ENCODE measurements at places on chromosomes 6 and 20. TPM values are rescaled to one million over a fixed set of nuclear protein-coding genes. Genes with fewer than 3 reads are reported as not detected.
A peak's percentile ranks its signal among the peaks of the same experiment; 100 is the strongest.

DNA sequence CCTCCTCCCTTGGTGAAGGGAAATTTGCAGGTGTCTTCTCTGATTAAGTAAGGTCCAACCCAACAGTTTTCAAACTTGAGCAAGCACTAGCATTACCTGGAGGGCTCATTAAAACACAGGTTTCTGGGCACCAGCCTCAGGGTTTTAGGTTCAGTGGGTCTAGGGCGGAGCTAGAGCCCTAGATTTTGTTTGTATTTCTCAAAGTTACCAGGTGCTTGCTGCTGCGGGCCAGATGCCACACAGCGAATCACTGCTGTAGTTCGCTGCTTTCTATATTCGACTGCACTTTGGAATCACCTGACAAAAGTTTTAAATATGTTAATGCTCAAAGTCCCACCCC is 869 bp downstream of the COL21A1 start:
- no peak overlapping the region for H3K27ac ChIP-seq
- no peaks in the 10 kb centered on the region for H3K36me3 ChIP-seq
- H3K4me1 ChIP-seq: peaks cover 3% of the 10 kb centered on the region
- peaks cover 4% of the 10 kb centered on the region for H3K27me3 ChIP-seq
- no peak overlapping the region for H3K4me3 ChIP-seq

PDYN gene
- total RNA-seq: not detected

GTSF1L gene
- not detected for total RNA-seq

DNA sequence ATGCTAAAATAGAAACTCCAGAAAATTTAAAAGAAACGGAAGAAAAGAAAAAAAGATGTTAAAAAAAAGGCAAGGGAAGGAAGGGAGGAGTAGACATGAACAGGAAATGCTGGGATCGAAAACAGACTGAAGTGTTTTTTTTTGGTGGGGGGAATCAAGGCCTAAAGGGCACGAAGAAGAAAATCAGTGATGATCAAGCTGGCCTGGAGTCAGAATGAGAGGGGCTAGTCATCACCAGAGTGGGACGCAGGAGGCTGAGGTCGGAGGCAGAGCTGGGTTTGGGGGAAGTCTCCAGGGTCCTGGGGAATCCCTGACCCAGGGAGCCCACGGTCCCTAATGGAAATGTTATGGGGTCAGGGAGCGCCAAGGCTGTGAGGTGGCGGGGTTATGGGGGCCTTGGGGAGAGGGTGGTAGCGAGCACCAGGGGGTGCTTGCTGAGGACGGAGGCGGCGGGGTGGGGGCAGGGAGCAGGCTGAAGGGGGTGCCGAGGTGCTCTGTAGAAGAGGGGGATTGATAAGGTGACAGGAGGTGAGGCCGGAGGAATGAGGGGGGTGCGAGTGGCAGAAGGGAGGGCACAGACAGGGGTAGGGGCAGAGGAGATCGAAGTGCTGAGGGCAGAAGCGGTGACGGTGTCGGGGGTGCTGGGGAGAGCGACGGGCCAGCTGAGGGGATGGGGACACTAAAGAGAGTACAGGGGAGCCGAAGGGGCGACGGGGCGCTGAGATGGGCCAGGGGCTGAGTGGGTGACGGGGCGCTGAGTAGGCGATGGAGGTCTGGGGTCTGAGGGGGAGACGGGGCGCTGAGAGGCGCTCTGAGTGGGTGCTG is 684 bp downstream of the ZNFX1 start:
- H3K4me3 ChIP-seq: peak overlapping the region; percentile 82

- H3K27me3 ChIP-seq: no peaks in the 10 kb centered on the region
- H3K4me1 ChIP-seq: no peaks in the 10 kb centered on the region
- H3K36me3 ChIP-seq: no peaks in the 10 kb centered on the region
- H3K4me3 ChIP-seq: no peak overlapping the region
Observed at GRCh38 chr6:125550892-125551291, 198.5 kb upstream of the HEY2 start.

DNA sequence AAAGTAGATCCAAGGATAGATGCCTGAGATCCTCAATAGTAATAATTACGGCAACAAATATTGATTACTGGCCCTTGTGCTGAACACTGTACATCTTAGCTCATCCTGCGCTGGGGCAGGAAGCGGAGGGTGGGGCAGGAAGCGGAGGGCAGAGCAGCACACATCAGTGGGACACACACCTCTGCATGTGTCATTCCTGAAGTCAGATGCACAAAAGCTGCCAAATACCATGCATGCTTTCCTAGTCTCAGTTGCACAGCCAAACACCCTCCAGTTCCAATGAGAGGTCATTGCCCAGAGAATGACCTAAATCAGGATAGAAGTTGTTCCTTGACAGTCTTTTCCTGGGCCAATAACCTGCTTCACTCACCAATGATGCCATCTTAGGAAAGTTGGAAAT is 74.4 kb upstream of the FOXC1 start:
- no peaks in the 10 kb centered on the region for H3K27me3 ChIP-seq
- no peak overlapping the region for H3K27ac ChIP-seq
- peak; percentile 48 for DNase-seq
- no peak overlapping the region for H3K4me3 ChIP-seq
- H3K36me3 ChIP-seq: no peaks in the 10 kb centered on the region

- H3K4me1 ChIP-seq: peaks cover 4% of the 10 kb centered on the region
- no peaks in the 10 kb centered on the region for H3K36me3 ChIP-seq
- H3K27ac ChIP-seq: no peak overlapping the region
- DNase-seq: peak; percentile 42
Observed at GRCh38 chr6:36120979-36121786, 9.1 kb upstream of the MAPK13 start.

- no peak for DNase-seq
- no peak overlapping the region for H3K4me3 ChIP-seq
- peak overlapping the region; percentile 20 for H3K27ac ChIP-seq
- no peaks in the 10 kb centered on the region for H3K27me3 ChIP-seq
Observed at GRCh38 chr6:33676416-33677142, 34.9 kb downstream of the UQCC2 start.

GRCh38 chr6:19158586-19158985 is 678.6 kb upstream of the ID4 start:
- H3K27me3 ChIP-seq: no peaks in the 10 kb centered on the region
- no peaks in the 10 kb centered on the region for H3K4me1 ChIP-seq
- no peak overlapping the region for H3K4me3 ChIP-seq
- DNase-seq: no peak

DNA sequence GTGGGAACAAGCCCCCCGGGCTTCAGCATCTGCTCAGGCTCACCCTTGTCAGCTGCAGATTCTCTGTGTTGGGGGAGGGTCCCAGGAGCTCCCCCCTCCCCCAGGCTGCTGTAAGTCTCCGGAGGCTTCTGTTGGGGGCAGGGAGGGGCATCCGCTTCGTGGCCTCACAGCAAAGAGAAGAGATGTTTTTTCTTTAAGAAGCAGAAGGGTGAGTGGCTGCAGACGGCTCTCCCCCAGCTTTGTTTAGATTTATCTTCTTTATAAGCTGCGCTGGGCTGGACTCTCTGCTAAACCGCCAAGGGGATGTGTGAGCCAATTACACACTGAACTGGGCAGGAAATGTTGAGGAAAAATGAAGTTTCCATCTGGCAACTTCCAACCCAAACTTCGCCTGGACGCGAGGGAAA is 48.7 kb upstream of the GATA5 start:
- no peaks in the 10 kb centered on the region for H3K36me3 ChIP-seq
- H3K4me3 ChIP-seq: no peak overlapping the region

DNA sequence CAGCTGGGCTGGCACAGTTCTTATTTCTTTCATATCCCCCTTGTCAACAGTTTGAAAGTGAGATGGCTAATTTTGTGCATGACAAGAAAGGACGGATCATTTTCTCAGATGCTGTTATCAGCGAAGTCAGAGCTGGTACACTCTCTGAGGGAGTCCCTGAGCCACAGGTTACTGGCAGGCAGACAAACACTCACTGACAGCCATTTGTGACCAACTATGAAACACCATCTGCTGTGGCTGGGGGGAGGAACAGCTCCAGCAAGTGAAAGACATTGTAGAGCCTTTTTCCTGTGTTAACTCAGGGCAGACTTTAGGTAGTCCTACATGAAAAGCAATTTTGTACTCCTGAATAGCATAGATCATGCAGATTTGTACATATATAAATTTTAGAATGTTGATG is 22.2 kb downstream of the OLIG3 start:
- H3K36me3 ChIP-seq: no peaks in the 10 kb centered on the region
- H3K27me3 ChIP-seq: peaks cover 6% of the 10 kb centered on the region
- no peak overlapping the region for H3K27ac ChIP-seq
- H3K4me3 ChIP-seq: no peak overlapping the region

DNA sequence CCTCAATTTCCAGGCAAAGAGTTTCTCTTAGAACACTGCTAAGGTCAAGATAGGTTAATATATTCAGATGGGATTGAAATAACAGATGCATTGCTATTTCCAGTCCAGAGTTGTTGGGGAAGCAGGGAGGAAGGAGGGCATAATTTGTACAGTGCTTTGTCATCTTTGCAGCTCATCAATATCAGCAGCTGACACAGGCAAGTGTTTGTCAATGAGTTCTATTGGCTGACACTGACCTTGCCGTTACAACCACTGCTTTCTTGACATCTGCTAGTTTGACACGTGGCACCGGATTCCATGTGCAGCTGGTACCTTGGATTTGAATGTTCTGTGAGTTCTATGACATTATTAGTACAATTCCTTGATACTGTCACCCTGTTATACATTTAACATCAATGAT is 28.0 kb upstream of the MLIP start:
- DNase-seq: no peak
- H3K27me3 ChIP-seq: no peaks in the 10 kb centered on the region
- no peak overlapping the region for H3K4me3 ChIP-seq
- H3K36me3 ChIP-seq: no peaks in the 10 kb centered on the region
- no peak overlapping the region for H3K27ac ChIP-seq
- peaks cover 3% of the 10 kb centered on the region for H3K4me1 ChIP-seq

TMEM74B gene
- total RNA-seq: not detected

GRCh38 chr6:112298021-112298745 is 43.8 kb upstream of the LAMA4 start:
- H3K27ac ChIP-seq: peak overlapping the region; percentile 93
- DNase-seq: peak; percentile 92
- no peaks in the 10 kb centered on the region for H3K36me3 ChIP-seq

DNA sequence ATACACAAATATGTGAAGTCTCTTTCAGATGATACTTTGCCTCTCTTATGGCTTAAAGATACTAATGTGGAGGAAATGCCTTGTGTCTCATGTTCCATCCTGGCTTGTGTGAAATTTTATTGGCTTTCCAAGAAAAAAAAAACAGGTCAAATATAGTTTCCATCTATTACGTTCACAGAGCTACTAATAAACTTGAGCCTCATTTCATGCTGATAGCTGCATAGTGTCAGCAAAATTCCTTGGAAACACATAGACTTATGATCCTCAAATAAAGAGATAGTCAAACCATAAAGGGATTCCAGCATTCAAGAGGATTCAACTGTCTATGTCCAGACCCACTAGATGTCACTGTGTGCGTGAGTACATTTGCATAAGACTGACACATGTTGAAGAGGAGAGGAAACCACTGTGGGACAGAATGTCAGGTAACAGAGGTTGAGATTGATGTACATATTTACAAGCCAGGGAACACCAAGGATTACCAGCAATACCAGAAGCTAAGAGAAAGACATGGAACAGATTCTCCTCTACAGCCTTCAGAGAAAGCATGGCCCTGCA is 266.6 kb downstream of the COL12A1 start:
- H3K4me1 ChIP-seq: peaks cover 2% of the 10 kb centered on the region
- H3K27ac ChIP-seq: no peak overlapping the region
- DNase-seq: no peak
- no peaks in the 10 kb centered on the region for H3K36me3 ChIP-seq
- no peaks in the 10 kb centered on the region for H3K27me3 ChIP-seq

DNA sequence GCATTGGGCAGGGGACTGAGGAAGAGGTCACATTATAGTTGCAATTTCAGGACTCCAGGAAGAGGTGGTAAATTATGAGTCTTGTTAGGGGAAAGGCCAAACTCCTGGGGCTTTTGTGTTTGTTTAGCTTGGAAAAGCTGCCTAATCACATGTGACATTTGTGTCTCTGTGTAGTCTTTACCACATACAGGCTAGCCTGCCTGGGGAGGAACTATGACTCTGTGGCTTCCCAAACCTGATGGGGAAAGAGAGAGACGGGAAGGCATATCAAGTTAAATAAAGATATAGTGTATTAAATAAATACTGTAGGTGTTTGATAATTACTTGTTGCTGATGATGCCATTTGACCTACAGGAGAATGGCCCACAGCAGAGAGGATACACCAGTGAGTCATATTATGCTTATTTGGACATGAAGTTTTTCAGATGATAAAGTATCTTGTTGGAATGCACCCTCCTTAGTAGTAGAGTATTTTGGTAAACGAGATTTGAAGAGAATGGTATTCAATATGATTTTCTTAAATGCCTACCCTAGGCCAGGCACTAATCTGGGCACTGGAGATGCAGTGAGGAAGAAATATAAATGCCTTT is 4.0 kb downstream of the BLTP3A start:
- H3K36me3 ChIP-seq: no peaks in the 10 kb centered on the region
- no peak overlapping the region for H3K27ac ChIP-seq
- no peak overlapping the region for H3K4me3 ChIP-seq
- peaks cover 3% of the 10 kb centered on the region for H3K4me1 ChIP-seq
- H3K27me3 ChIP-seq: no peaks in the 10 kb centered on the region

SLC12A5 gene
- 0.50 TPM for total RNA-seq

DNA sequence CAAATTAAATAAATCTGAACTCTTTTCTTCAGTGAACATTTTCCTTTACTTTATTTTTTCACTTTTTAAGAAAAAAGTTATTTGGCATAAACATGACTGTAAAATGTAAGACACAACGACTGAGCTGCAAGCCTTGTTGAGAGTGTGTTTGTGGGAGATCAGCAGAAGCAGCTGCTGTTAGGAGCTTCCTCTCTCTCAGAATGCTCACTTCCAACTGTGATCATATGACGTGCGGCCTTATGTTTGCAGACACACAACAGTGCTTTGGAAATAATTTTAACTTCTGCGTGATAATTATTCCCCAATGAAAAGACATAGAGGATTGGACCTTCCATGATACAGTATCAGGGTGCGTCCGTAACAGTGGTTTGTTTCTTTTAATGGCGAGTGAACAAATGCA is 104.0 kb downstream of the ARHGAP18 start:
- no peak for DNase-seq
- H3K4me1 ChIP-seq: no peaks in the 10 kb centered on the region
- H3K4me3 ChIP-seq: no peak overlapping the region
- H3K36me3 ChIP-seq: peaks cover under 1% of the 10 kb centered on the region
- H3K27ac ChIP-seq: no peak overlapping the region

- peaks cover 16% of the 10 kb centered on the region for H3K27me3 ChIP-seq
- no peak for DNase-seq
- H3K27ac ChIP-seq: no peak overlapping the region
- no peaks in the 10 kb centered on the region for H3K4me1 ChIP-seq
- no peak overlapping the region for H3K4me3 ChIP-seq
Observed at GRCh38 chr20:1191299-1191698, 6.5 kb upstream of the TMEM74B start.

GRCh38 chr6:36560822-36561221 is 13.5 kb upstream of the STK38 start:
- no peak overlapping the region for H3K4me3 ChIP-seq
- H3K4me1 ChIP-seq: no peaks in the 10 kb centered on the region
- no peaks in the 10 kb centered on the region for H3K36me3 ChIP-seq
- no peak overlapping the region for H3K27ac ChIP-seq

- H3K36me3 ChIP-seq: no peaks in the 10 kb centered on the region
- H3K27ac ChIP-seq: no peak overlapping the region
- no peak overlapping the region for H3K4me3 ChIP-seq
- no peaks in the 10 kb centered on the region for H3K27me3 ChIP-seq
- no peaks in the 10 kb centered on the region for H3K4me1 ChIP-seq
- DNase-seq: peak; percentile 39
Observed at GRCh38 chr6:123380257-123380656, 256.5 kb downstream of the TRDN start.

GRCh38 chr20:50221501-50222308 is 31.1 kb downstream of the CEBPB start:
- H3K36me3 ChIP-seq: no peaks in the 10 kb centered on the region
- H3K4me3 ChIP-seq: no peak overlapping the region
- no peak overlapping the region for H3K27ac ChIP-seq
- peak; percentile 47 for DNase-seq
- peaks cover 10% of the 10 kb centered on the region for H3K4me1 ChIP-seq

GRCh38 chr6:27892649-27893058 is 19.5 kb downstream of the OR2B2 start:
- H3K27me3 ChIP-seq: no peaks in the 10 kb centered on the region
- peak; percentile 36 for DNase-seq
- H3K36me3 ChIP-seq: no peaks in the 10 kb centered on the region
- peak overlapping the region; percentile 89 for H3K27ac ChIP-seq
